ENCODE measurements at places on chromosomes 6 and 20.
A peak's percentile ranks its signal among the peaks of the same experiment; 100 is the strongest.

- no peak for DNase-seq
Observed at GRCh38 chr20:3935295-3935955, 46.2 kb downstream of the PANK2 start.

DNA sequence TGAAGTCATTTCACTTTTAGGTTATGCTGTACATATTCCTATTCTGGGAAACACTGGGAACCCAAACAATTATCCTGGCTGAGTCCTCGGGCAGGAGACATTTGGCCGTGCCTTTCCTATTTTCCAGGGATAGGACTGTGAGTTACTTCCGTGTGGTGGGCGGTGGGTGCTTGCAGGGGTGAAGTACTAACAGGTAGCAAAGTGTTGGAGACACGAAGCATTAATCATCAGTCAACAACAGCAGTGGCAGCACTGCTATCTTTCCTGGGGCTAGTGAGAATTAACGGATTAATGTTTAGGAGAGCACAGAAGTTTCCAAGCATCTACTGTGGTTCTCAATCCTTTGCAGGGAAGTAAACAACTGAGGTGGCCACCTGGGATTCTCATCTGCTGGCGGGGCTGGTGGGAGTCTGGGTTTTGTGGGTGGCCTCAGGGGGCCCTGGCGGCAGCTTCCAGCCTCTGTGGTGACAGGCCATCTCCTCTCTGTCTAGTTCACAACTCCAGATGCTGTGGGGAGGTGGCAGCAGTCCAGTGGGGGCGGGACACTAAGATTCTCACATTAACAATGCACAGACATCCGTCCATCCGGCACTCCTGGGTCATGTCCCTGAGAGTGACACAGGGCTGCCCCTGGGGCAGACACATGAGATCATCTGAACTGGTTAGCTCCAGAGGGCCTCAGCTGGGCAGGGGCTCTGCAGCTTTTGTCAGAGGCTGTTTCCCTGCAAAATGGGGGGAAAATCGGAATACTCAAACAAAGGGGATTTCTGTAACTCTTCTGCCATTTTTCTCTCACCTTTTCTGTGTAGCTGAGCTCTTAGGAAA is 90.9 kb downstream of the GJA10 start:
- no peak for DNase-seq

GRCh38 chr6:13810688-13811446 is 3.5 kb downstream of the MCUR1 start:
- DNase-seq, result no peak

GRCh38 chr6:112010328-112010727 is 43.6 kb upstream of the CCN6 start:
- DNase-seq, result no peak

GRCh38 chr6:154474648-154475428 is 35.6 kb downstream of the CNKSR3 start:
- no peak for DNase-seq

- DNase-seq, result no peak
Observed at GRCh38 chr6:35703554-35703953, 14.8 kb upstream of the FKBP5 start.

DNA sequence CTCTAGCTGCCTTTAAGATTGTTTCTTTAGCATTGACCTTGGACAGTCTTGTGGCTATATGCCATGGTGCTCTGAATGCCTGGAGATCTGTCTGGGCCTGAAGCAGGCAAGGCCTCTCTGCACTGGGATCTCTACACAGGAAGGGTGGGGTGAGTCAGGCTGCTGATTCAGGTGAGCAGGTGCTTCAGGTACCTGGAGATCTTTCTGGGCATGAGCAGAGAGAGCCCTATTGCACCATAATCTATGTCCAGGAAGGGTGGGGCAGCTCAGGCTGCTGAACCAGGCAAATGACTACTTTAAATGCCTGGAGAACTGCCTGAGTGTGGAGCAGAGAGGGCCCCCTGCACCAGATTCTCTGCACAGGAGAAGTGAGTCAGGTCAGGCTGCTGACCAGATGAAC is 94.5 kb downstream of the TPBG start:
- DNase-seq, result no peak

GRCh38 chr6:37650071-37650481 is 47.6 kb downstream of the MDGA1 start:
- DNase-seq, result no peak

DNA sequence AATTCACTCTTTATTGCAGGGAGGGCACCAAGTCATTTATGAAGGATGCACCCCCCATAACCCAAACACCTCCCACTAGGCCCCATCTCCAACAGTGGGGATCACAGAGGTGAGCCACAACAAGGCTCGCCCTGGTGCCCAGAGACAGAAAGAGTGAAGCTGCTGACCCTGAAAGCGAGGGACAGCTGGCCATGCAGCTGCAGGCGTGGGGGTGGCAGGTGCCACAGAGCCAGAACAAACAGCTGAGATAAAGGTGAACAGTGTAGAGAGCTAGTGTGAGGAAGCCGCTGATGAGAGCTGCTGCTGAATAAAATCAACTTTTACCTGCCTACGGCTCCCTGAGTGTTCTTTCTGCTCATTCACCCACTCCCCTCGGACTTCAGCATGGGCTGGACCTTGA is 18.8 kb upstream of the RGS17 start:
- DNase-seq, result no peak

GRCh38 chr6:31729515-31729978 is 448 bp upstream of the DDAH2 start:
- DNase-seq, result no peak

DNA sequence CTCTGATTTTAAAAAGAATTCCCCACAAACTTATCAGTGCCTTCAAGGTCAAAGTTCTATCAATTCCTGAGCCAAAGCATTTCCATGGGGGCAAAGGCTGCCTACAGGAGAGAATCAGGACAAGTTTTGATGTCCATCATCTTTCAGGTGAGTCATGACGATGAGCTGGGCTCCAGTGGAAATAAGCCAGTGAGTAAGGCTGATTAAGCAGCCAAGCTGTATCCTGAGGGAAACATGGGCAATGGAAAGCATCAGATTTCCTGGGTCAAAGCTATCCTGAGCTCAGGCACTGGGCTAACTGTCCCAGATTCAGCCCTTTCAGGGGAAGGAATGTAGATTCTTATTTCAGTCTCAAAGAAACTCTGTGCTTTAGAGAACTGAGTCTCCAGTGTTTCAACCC is 377.4 kb downstream of the CD109 start:
- no peak for DNase-seq

DNA sequence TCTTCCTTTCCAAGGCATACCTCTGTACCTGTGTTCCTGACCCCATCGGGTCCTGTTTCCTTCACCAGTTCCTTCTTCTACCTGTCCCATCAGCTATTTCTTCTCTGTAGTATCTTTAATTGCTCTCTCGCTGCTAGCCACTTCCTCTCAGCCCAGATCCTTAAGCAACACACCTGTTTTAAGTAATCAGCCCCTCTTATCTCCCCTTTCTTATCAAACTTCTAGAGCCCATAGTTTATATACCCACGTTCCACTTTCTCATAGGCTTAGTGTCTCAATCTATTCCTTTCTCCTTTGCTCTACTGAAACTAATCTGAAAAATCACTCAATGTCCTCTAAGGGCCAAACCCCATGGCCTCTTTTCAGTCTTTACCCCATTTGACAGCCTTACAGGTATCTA is 239.6 kb downstream of the BTBD9 start:
- no peak for DNase-seq

- no peak for DNase-seq
Observed at GRCh38 chr6:21965016-21965415, 331.8 kb downstream of the PRL start.

DNA sequence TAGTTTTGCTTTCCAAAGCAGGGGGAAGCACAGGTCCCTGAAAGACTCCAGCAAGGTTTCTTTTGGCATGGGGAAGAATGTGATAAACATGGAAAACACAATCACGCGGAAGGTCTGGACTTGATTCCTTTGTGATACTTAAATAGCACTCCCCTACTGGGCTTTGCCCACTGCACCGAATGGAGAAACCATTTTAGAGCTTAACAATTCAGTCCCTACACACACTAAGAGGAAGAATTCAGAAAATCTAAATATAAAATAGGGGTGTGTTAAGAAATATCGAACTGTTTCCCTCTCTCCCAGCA is 71.4 kb upstream of the NHSL1 start:
- no peak for DNase-seq

GRCh38 chr6:45327956-45328522 is at the start of gene RUNX2:
Gene RUNX2 (plus strand): TSS chr6:45328330. CDS start chr6:45328727, 397 bp downstream.
- DNase-seq, result no peak

GRCh38 chr6:135600931-135601330 is 103.4 kb upstream of the AHI1 start:
- DNase-seq, result no peak

DNA sequence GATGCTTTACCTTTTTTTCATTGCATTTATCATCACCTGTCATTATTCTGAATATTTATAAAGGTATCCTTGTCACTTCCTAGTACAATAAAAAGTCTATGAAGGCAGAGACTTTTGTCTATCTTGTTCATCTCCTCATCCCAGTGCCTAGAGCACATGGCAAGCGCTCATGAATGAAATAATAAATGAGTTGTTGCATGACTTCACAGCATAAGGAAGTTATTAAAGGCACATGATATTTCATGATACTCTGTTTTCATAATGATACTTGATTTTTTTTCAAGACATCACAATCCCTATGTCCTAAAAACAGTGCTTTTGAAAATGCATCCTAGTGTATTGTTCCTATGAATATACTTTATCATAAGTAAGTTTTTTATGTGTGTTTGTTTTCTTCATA is 310.6 kb upstream of the RSPO3 start:
- DNase-seq, result no peak

DNA sequence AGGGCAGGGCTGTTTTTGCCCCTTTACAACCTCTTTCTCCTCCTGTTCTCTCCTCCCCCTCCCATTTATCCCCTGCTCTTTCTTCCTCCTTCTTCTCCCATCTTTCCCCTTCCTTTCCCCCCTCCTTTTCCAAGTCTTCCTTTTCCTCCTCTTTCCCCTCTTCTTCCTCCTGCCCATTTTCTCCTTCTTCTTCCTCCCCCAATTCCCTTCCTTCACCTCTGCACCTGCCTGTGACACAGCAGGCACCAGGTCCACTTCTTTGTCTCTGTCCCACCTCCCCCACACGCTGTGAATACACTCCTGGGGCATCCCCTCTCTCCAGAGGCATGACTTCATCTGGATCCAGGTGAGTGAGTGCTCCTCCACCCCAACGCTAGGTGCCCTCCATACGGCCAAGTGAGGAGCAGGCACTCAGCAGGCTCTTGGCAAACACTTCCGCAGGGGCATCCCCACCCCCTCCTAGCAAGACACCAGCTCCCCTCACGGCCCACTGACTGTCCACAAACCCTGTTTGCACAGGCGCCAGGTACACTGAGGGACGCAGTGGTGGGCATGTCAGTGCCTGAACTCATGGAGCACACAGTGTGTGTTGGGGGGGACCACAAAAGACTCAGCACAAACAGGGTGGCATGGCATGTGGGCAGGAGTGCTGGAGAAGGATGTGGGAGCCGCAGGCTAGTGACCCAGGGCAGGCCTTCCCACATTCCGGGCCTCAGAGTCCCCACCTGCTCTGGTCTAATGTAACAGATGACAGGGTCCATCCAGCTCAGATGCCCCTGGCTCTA is 10.7 kb upstream of the TLDC2 start:
- DNase-seq, result peak; percentile 69

- DNase-seq, result no peak
Observed at GRCh38 chr6:26336355-26337198, 28.4 kb upstream of the BTN3A2 start.

Measured in NCI-H510A (cell line).